ENCODE measurements at places on chromosomes 6 and 20.

- no peak for DNase-seq
Observed at GRCh38 chr6:43173591-43174262, 2.7 kb downstream of the SRF start.

DNA sequence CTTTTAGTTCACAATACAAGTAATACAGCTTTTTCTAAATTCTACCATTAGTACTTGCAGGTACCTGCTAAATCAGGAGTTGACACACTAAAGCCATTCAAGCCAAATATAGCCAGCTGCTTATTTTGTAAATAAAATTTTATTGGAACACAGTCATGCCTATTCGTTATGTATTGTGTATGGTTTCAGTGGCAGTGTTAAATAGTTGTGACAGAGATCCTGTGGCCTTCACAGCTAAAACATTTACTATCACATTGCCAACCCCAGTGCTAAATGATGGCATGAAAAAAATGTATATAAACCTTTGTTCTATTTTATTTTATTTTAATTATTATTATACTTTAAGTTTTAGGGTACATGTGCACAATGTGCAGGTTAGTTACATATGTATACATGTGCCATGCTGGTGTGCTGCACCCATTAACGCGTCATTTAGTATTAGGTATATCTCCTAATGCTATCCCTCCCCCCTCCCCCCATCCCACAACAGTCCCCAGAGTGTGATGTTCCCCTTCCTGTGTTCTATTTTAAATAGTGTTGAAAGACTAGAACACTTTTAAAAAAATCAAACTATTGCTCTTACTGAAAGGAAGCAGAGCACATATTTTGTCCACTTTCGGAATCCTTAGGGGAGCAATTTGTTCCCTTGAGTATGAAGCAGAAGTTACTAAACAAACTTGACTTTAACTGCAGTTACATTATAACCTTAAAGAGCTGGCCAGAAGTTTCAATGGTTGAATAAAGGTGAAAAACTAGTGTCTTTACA, 115.7 kb downstream of the PRIM2 start:
- DNase-seq: no peak

DNA sequence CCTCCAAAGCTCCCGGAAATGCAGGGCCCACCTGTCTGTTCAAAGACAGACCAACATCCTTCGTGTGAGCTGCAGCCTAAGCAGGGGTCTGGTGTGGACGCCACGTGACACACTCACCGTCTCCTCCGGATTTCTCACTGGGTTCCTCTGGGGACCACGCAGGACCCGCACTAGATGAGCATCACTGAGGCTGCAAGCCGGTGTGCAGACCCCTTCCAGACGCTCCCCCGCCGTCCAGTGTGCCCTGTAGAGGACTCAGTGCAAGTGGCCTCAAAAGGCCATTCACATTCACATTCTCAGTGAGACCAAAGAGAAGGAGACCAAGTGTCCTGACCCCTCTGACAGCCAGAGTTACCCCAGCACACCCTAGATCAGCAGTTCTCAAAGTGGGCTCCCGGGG, 91.2 kb upstream of the QKI start:
- no peak for DNase-seq

GRCh38 chr20:51633430-51633829, 90.9 kb upstream of the NFATC2 start:
- no peak for DNase-seq
